ENCODE measurements at places on chromosomes 7 and 10.

- DNase-seq, result no peak
Measured at GRCh38 chr10:104648421-104648820, 7.3 kb downstream of the SORCS3 start.

DNA sequence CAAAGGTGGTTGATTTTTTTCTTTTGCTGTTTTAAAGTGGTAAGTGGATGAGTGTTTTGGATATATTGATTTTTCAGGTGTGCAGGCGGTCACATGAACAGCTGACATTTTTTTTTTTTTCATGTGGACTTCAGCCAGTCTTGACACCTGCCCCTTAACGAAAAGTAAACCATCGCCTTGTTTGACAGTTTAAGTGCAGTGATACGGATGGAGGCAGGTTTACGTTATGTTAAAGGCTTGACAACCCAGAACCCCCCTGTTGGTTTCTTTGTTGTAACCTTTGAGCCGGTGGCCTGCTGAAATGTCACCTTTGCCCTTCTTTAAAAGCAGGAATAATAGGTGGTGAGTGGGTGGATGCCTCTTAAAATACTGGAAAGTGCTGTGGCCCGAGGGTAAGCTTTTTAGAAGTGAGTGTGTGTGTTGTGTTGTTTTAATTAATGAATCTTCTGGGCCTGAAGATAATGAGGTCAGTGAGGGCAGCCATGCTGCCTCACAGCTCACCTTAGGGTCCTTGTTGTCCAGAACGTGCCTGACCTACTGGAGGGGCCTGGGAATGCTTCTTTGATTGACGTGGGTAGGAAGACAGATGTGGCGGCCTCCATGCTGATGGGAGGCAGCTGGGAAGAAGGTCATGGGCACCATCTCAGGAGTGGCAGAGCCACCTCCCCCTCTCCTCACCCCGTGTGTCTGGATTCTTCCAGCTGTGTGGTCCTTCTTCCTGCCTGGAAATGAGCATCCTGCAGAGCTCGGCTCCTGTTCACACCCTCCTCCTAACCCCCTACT lies 69.8 kb downstream of the TCF7L2 start:
- DNase-seq, result no peak

GRCh38 chr10:57102236-57102635 lies 741.2 kb upstream of the ZWINT start:
- DNase-seq, result no peak

DNA sequence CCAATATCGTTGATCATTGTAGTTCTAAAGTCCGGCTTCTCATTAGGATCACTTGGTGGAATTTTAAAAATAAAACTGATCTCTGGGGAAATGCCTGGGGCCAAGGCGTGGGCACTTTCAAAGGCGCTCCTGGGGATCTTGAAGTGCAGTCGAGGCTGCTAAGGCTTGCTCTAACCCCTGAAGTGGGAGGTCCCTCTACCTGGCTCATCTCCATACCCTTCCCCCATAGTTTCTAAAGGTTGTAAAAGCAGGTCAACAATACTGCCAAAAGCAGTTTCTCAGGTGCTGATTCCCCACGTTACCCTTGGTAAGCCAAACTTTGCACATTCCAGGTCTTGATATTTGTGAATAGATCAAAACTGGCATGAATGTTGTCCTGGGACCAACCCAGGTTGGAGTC lies 79.0 kb upstream of the SP8 start:
- DNase-seq, result no peak

DNA sequence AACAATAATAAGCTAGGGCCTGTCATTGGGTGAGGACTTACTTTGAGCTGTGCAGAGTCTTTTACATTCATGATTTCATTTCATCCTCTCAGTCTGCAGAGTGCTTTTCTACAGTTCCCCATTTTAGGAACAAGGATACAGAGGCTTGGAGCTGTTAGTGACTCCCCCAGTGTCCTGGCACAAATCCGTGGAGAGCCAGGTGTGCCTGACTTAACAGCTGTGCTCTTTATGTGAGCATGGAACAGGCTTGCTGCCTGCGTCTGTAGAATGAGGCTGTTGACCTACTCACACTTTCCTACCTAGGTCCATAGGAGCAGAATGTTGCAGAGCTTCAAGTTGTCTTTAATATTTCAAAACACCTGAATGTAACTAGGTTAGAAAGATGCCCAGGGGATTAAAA lies 50.4 kb upstream of the BTBD16 start:
- no peak for DNase-seq

- no peak for DNase-seq
Measured at GRCh38 chr10:88896372-88896993, 16.4 kb downstream of the STAMBPL1 start.

GRCh38 chr7:92306153-92306552 lies 60.4 kb downstream of the ANKIB1 start:
- DNase-seq, result no peak

- DNase-seq, result no peak
Measured at GRCh38 chr10:1247598-1248261, 191.5 kb downstream of the WDR37 start.

- no peak for DNase-seq
Measured at GRCh38 chr10:30847199-30847598, 184.5 kb downstream of the ZNF438 start.

GRCh38 chr7:32089678-32090077 lies 19.5 kb upstream of the PDE1C start:
- DNase-seq, result no peak

DNA sequence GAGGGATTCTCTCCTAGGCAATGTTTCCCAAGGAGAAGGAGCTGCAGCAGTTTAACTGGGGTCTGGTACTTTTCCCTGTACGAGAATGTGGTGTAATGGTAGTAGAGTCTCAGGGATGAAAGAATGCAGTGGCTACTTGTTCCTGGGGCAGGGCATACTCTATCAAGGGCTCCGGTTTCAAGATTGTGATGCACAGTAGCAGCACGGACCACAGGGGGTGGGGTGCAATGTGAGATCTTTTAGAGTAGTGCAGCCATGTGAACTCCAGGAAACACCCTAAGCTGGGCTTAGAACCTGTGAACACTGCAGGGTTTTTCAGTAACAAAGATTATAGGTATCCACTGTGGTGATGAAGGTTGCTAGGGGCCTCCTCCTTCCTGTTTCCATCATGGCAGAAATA lies 903.9 kb downstream of the NRG3 start:
- DNase-seq, result no peak

GRCh38 chr10:124012991-124013390 lies 80.4 kb downstream of the CHST15 start:
- DNase-seq, result no peak

GRCh38 chr10:7199152-7199760 lies 211.6 kb downstream of the SFMBT2 start:
- DNase-seq, result no peak

- DNase-seq, result no peak
Measured at GRCh38 chr10:32271617-32272016, 75.3 kb downstream of the EPC1 start.

- DNase-seq, result no peak
Measured at GRCh38 chr10:42827201-42827600, 44.6 kb downstream of the BMS1 start.

GRCh38 chr7:126570845-126571244 lies 681.9 kb downstream of the GRM8 start:
- DNase-seq, result peak; percentile 2

- no peak for DNase-seq
Measured at GRCh38 chr7:84908196-84908793, 278.6 kb downstream of the SEMA3D start.

DNA sequence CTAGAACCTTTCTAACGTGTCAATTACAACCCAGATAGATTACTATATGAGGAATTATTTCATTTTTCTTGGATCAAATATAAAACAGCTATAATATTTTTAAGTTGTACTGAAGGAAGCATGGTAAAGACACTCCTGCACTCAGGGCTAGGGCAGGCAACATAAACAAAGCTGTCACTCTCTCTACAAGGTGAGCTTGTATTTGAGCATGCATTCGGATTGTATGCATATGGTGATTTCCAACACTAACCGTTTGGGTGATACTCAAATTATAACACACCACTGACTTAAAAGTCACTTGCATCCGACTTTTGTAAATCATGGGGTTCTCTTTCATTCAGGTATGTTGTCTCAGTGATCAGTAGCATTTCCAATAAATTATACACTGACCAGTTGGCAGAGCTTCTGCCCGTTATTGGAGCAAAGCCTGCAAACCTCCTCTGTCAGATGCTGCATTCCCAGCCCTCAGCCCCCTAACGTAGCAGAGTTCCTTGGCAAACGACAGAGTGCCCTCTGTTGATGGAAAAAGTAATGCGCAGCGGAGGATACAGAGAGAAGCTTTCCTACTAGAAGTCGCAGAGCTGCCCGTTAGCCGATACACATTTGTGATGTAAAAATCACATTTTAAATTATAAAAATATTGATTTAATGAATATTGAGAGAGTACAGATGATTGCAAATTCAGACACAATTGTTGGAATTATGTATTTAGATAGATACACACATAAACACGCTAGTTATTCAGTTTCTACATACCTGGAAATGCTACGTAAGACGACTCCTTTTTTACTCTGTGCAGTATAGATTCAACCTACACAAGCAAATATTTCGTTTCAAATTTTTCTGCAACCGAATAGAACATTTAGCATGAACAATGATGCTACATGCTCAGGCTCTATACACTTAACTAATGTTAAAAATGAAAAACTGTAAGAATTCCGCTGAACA lies 173.9 kb upstream of the SP4 start:
- peak; percentile 7 for DNase-seq

DNA sequence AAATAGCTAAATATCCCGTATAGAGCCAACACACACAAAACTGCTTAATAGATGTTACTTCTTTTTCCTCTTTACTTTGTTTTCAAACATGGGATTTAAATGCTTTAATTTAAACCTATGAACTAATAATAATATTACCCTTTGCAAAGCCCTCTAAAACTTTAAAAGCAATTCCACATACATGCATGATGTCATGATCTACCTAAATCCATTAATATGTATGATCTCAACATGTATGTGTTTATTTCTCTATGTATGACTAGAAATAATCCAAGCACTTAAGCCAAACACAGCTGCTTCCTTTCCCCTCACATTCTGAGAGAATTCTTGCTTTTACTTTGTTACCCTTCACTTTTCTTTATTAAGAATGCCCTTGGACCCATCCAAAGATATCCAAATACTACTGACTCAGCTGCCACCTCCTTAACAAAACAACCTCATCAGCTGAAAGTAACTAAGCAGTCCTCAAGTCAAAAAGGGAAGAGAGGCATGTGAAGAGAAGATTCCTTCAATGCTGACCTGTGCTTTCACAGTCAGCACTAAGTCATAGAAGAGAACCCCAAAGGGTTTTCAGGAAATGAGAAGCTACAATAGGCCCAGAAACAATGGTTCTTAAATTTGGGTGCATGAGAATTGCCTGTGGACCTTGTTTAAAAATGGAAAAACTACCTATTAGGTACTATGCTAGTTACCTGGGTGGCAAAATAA lies 266.4 kb upstream of the LRGUK start:
- DNase-seq, result no peak

DNA sequence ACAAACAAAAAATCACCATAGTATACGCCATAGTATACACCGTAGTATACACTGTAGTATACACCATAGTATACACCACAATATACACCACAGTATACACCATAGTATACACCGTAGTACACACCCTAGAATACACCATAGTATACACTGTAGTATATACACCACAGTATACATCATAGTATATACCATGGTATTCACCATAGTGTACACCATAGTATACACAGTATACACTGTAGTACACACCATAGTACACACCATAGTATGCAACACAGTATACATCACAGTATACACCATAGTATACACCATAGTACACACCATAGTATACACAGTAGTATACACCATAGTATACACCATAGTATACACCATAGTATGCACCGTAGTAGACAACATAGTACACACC lies 157.6 kb upstream of the ADARB2 start:
- no peak for DNase-seq

DNA sequence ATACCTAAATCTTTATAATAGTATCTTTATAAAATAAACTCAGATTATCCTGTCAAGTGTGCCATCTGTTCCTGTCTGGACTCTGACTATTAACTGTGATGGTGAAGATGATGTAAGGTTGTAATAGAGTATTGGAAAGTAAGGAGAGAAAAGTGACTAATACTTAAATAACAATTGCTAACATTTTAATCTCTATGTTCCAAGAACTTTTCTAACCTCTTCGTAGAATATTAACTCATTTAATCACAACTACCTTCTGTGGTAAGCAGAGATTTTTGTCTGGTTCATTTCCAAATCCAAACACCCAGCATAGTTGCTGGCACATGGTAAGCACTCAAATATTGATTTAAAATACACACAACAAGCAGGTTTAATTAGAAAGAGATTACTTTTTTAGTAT lies 2.5 kb downstream of the TNPO3 start:
- DNase-seq, result no peak

GRCh38 chr10:19412531-19412930 lies 363.9 kb downstream of the MALRD1 start:
- peak; percentile 3 for DNase-seq

DNA sequence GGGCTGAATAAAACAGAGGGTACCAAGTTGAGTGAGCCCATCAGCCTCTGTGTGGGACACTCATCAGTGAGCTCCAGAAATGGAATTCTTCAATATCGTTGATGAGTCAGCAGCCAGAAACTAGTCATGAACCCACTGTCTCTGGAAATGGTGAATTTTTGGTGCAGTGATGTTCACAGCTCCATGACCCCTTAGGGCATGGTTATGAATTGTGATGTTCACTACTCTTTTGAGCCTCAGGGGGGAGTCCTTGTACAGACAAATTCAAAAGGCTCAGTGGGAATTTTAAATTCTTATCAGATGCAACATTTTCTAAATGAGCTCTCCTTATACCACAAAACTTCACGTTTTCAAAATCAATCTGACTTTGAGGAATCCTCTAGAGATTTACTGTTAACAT lies 335.7 kb downstream of the PHTF2 start:
- DNase-seq, result peak; percentile 11

DNA sequence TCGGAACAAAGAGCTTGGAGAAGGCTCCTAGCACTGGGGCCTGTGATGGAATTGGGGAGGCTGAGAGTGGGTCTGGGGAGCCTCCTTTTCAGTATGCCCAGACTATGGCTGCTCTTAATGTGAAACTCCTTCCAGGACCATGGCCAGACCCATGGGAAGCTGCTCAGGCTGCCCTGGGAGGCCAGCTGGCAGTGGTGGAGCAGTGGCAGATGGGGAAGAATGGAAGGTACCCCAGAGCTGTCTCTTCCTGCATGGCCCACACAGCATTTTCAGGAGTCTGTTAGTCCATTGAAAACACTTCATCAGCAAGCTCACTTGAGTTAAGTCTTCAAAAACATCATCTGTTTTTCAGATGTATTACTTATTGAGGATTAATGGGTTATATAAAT lies 18.5 kb downstream of the NACAD start:
- no peak for DNase-seq
